ENCODE measurements at places on chromosomes 6 and 20. TPM values are rescaled to one million over a fixed set of nuclear protein-coding genes. Genes with fewer than 3 reads are reported as not detected.

PDE7B gene
- total RNA-seq = 12.6 TPM

PRSS35 gene
- total RNA-seq = 0.36 TPM

SAYSD1 gene
- 10.0 TPM for total RNA-seq

DNA sequence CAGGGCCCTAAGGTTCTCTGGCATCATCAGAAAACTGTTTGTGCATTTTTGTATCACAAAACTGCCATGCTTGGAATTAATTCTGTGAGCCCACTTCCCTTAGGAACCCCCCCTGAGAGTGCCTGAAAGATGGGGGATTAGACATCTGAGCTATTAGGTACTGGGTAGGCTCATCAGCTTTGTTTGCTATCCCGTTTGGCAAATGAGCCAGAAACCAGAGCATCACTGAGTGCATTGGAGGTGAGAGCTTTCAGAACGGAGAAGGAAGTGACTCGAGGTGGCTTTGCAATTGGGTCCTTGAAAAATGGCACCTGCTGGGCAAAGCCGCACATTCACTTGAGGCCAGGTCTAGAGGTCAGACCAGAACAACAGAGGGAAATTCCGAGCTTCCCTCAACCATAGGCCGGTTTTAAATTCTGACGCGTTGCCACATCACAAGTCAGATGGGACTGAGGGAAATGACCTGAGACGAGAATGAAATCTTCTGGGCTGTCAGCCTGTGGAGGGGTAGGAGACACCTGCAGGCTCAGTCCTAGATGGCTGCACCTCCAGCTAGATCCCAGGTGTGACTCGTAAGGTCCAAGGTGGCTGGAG, 8.4 kb upstream of the GLP1R start:
- DNase-seq = no peak

- DNase-seq = no peak
These were observed 102.3 kb upstream of the TBX18 start for GRCh38 chr6:84866715-84867114.

GRCh38 chr20:43040427-43040826, 149.3 kb downstream of the PTPRT start:
- no peak for DNase-seq

GRCh38 chr6:168711666-168712300, 270.8 kb downstream of the SMOC2 start:
- DNase-seq = no peak
